Upper lobe of right lung (tissue), 1 donor: ENCODE measurements at places on chromosomes 4 and X. TPM values are rescaled to one million over a fixed set of nuclear protein-coding genes. Genes with fewer than 3 reads are reported as not detected.
A peak's percentile ranks its signal among the peaks of the same experiment; 100 is the strongest.

DNA sequence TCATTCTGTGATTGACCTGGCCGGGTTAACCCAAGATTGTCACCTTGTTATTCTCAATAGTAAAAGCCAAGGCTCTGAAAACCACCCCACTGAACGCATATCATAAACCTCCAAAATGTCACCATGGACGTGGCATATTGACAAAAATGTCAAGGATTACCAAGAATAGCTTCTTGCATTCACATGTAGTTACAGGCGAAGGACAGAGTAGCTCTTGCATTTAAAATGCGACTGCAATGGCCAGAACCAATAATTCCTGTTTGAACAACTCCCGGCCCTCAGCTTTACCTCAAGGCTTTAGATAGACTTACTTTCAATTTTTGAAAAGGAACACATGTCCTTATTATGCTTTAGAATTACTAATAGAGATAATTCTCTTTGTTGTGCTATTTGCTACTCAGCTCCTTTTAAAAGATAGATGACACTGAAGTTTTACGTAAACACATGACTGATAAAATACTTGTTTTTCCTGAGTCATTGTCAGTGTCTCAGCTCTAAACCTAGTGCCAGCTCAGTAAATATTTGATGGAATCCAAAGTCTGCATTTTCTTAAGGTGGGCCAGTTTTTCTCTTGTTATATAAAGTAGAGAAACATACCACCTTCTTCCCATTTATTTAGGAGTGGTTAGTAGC lies 66.3 kb downstream of the CLDN34 start:
- H3K4me1 ChIP-seq: peaks cover 3% of the 10 kb centered on the region
- no peaks in the 10 kb centered on the region for H3K27me3 ChIP-seq
- no peaks in the 10 kb centered on the region for H3K36me3 ChIP-seq
- H3K27ac ChIP-seq: no peak overlapping the region

- H3K27me3 ChIP-seq: no peaks in the 10 kb centered on the region
- no peak overlapping the region for H3K4me3 ChIP-seq
- no peak for DNase-seq
- H3K4me1 ChIP-seq: no peaks in the 10 kb centered on the region
- H3K36me3 ChIP-seq: no peaks in the 10 kb centered on the region
- no peak overlapping the region for H3K27ac ChIP-seq
These were observed 223.4 kb downstream of the BCOR start for GRCh38 chrX:39874202-39874816.

GRCh38 chrX:11778230-11778629 lies 20.2 kb downstream of the MSL3 start:
- no peaks in the 10 kb centered on the region for H3K4me1 ChIP-seq
- DNase-seq: no peak
- H3K27me3 ChIP-seq: no peaks in the 10 kb centered on the region
- H3K36me3 ChIP-seq: peaks cover 6% of the 10 kb centered on the region

DNA sequence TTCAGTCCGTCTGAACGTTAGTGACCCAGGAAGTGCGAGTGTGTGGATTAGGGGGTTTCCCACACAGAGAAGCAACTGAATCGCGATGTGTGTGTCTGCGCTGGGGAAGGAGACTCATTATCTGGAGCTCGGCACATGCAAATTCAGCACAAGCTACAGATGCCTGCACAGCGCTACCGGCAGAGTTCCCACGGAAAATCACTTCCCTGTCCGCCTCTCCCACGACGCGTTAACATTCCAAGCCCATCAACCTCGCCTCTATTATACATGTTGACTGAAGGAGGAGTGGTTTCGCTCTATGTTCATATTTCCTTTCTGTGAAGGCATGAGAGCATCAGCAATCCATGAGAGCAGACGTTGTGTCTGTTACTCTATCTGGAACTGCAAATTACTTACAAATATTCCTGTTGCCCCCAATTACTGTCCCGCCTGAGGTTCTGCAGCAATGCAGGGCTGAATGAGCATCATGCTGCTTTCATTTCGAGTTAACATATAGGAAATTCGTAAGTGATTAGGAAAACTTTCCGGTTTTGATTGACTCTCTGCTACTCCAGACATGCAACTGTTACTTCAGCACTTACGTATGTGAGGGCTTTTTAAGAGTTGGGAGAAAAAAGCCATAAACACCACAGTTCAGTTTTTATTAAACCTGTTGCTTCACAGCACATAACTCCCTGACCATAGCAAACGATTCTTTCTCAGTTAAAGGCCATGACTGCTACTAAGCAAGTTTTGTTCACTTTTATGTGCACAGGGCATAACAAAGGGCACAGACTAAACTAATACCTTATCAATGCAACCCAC lies 15.0 kb upstream of the MTNR1A start:
- no peaks in the 10 kb centered on the region for H3K4me1 ChIP-seq
- no peaks in the 10 kb centered on the region for H3K36me3 ChIP-seq
- H3K27me3 ChIP-seq: no peaks in the 10 kb centered on the region
- no peak overlapping the region for H3K27ac ChIP-seq
- no peak for DNase-seq
- peak overlapping the region; percentile 1 for H3K4me3 ChIP-seq

DNA sequence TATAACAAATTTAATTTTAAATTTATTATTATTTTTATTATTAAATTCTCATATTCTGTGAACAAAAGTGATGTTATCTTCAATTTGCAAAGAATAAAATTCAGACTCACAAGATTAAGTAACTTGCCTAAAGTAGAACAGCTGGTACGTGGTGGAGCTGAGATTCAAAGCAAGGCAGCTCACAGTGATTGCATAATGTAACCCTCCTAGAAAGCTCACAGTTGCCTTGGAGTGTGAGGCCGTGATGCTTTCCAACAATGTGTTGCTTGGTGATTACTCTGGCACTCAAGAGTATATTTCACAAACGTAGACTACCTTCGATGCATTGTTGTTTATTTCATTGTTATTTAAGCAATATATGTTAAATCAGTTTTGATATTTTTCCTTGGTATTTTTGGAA lies 1039.2 kb upstream of the PABPC4L start:
- no peak overlapping the region for H3K27ac ChIP-seq
- no peak overlapping the region for H3K4me3 ChIP-seq
- H3K4me1 ChIP-seq: no peaks in the 10 kb centered on the region
- no peak for DNase-seq
- no peaks in the 10 kb centered on the region for H3K36me3 ChIP-seq
- H3K27me3 ChIP-seq: no peaks in the 10 kb centered on the region

GRCh38 chr4:176156656-176157055 lies 38.7 kb downstream of the SPATA4 start:
- H3K27me3 ChIP-seq: no peaks in the 10 kb centered on the region
- H3K4me3 ChIP-seq: no peak overlapping the region
- H3K36me3 ChIP-seq: no peaks in the 10 kb centered on the region

DNA sequence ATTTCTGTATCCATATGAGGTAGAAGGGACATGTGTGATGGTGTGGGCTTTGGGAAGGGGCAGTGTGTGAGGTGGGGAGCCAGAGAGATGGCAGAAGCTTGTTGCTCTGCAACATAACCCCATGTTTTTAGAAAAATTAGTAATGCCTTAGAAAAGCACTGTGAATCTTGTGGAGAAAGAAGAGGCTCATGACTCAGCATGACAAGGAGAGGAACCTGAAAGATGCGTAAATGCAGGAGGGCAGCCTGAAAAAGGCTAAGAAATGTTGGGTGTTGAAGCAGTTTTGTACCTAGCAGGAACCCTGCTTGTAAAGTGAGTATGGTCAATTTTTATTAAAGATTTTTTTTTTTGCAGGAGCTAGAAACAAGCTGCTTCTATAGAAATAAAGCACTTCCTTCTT lies 59.8 kb downstream of the ARSJ start:
- no peaks in the 10 kb centered on the region for H3K4me1 ChIP-seq
- no peak overlapping the region for H3K27ac ChIP-seq
- no peak for DNase-seq
- no peaks in the 10 kb centered on the region for H3K36me3 ChIP-seq

DNA sequence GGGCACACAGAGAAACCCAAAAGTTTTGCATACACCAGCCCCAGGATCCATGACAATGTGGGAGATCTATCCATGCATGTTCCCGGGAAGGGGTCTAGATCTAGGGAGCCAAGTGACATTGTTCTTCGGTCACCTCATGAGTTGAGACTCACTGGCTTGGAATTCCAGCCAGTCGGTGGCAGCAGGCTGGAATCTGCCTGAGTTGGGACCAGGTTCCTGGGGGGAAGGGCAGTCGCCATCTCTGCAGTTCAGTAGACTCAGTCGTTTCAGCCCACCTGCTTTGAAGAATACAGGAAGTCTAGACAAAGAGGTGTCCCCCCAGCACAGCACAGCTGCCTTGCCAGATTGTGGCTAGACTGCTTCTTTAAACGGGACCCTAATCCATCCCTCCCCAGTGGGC lies 46.0 kb upstream of the PBDC1 start:
- no peaks in the 10 kb centered on the region for H3K27me3 ChIP-seq
- H3K4me1 ChIP-seq: no peaks in the 10 kb centered on the region
- DNase-seq: no peak
- H3K27ac ChIP-seq: no peak overlapping the region
- H3K36me3 ChIP-seq: no peaks in the 10 kb centered on the region

DNA sequence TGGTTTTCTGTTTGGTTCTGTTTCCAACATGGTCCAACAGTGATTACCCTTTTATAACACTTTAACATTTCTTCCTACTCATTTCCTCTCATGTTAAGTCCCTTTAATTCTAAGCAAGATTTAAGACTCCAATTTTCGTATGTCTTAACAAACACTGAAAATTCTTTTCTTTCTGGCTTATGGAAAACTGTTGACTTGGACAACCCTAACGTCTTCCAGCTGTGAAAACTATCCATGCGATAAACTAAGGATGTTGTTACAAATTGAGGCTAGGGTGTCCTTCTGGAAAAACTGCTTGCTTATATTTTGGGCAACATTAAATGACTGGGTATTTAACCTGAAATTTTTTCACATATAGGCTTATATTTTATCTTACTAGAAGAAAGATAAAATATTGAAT lies 33.9 kb upstream of the RTL3 start:
- H3K4me3 ChIP-seq: no peak overlapping the region
- DNase-seq: no peak
- no peaks in the 10 kb centered on the region for H3K36me3 ChIP-seq
- no peaks in the 10 kb centered on the region for H3K27me3 ChIP-seq
- H3K27ac ChIP-seq: no peak overlapping the region

DNA sequence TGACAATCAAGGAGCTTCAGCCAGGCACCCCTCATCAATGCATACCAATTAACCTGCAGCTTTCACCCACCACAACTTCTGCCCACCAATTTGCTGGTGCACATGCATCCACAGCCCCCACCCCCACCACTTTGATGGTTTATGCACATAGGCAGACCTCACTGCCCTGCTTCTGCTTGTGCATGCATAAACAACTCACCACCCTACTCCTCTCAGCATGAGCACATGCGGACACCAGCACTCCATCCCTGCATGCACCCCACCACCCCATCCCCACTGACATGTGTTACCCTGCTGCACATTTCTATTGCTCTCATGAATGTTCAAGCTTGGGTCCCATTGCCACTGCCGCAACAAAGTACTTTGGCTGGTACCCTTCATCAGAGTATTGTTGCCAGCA lies 94.5 kb upstream of the GALNTL6 start:
- no peaks in the 10 kb centered on the region for H3K36me3 ChIP-seq
- no peaks in the 10 kb centered on the region for H3K4me1 ChIP-seq
- no peak overlapping the region for H3K4me3 ChIP-seq
- no peak overlapping the region for H3K27ac ChIP-seq

DNA sequence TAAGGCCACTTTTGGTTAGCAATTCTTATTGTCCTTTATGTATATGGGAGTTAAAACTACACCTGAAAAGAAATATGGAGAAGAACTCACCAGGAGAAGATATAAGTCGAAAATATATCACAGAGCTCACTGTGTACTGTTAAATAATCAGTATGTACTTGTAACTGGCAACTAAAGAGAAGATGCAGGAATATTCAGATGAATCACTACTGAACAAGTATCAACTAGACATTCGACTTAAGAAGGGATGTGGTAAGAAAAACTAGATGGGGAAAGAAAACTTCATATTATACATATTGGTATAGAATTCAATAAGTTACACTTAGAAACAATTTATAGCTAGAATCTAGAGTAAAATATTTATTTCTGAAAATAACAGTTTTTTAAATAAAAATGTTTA lies 230.0 kb downstream of the CAMK2D start:
- H3K27me3 ChIP-seq: no peaks in the 10 kb centered on the region
- H3K4me1 ChIP-seq: no peaks in the 10 kb centered on the region
- no peak for DNase-seq
- H3K27ac ChIP-seq: no peak overlapping the region
- peaks cover 19% of the 10 kb centered on the region for H3K36me3 ChIP-seq

DNA sequence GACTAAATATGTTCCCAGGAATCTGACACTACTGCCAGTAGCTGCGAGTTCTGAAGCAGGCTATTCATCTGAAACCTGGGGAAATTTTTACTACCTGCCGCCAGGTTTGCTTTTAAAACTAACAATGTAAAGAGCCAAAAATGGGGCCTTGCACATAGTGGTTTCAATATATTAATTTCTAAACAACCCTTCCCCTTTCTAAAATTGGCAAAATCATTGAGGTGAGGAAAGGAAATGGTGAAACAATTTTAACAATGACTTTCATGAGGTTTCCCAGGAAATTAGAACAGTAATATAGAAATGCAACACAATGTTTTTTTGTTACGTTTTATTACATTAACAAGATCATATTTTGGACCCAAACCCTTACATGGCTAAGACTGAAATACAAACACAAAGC lies 21.3 kb downstream of the FANCB start:
- no peak overlapping the region for H3K4me3 ChIP-seq
- DNase-seq: no peak
- no peaks in the 10 kb centered on the region for H3K27me3 ChIP-seq
- no peak overlapping the region for H3K27ac ChIP-seq
- H3K36me3 ChIP-seq: no peaks in the 10 kb centered on the region
- no peaks in the 10 kb centered on the region for H3K4me1 ChIP-seq

- H3K4me1 ChIP-seq: no peaks in the 10 kb centered on the region
- no peaks in the 10 kb centered on the region for H3K27me3 ChIP-seq
These were observed 209.7 kb upstream of the RADX start for GRCh38 chrX:106401965-106402559.

DNA sequence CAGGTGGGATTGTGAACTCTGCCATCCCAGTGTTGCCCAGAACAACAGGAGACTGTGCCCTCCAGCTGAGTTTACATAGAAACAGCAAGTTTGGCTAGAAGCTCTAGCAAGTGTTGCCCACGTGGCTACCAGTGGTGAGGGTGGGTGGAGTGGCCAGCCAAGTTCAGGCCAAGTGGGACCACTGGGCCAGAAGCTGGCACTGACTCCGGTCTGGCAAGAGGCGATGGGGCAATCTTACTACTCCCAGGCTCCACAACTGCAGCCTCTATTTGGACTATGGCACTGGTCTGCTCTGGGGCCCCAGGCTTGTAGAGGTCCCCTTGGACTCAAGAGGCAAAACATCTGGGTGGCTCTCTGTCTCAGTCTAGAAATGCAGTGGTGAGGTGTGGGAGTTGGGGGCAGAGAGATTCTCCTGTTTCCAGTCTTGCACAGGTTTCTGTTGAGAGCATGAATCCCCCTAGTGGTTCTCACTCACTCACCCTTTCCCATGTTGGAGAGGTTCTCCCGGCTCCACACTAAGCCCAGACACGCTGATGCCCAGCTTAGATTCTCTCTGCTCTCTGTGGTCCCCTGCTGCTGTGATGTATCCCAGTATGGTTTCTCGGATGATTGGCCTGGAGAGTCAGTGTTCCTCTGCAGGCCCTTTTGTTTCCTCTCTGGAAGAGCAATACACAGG lies 615.3 kb downstream of the PDHA2 start:
- H3K4me1 ChIP-seq: no peaks in the 10 kb centered on the region
- H3K36me3 ChIP-seq: no peaks in the 10 kb centered on the region
- no peaks in the 10 kb centered on the region for H3K27me3 ChIP-seq
- no peak overlapping the region for H3K4me3 ChIP-seq

- H3K36me3 ChIP-seq: no peaks in the 10 kb centered on the region
- no peak for DNase-seq
- no peak overlapping the region for H3K4me3 ChIP-seq
These were observed 123.1 kb downstream of the BTC start for GRCh38 chr4:74671080-74671698.

SPON2 gene
- total RNA-seq: 43.9 TPM

PACRGL gene
- total RNA-seq: 17.4 TPM

GLRB gene
- total RNA-seq: 6.5 TPM

NKX1-1 gene
- total RNA-seq: not detected

PIR gene
- total RNA-seq: 24.8 TPM

FGF5 gene
- not detected for total RNA-seq
